ENCODE measurements at places on chromosomes 3 and 15. TPM values are rescaled to one million over a fixed set of nuclear protein-coding genes. Genes with fewer than 3 reads are reported as not detected.

TMEM158 gene
- 26.5 TPM for total RNA-seq

SCAANT1 gene
- total RNA-seq = not detected

TAGLN3 gene
- not detected for total RNA-seq

KCNAB1 gene
- not detected for total RNA-seq

STRA6 gene
- 0.16 TPM for total RNA-seq

TM6SF1 gene
- total RNA-seq = 2.3 TPM

CCR3 gene
- not detected for total RNA-seq

SGO1 gene
- total RNA-seq = 2.2 TPM

ENTPD3 gene
- total RNA-seq = not detected

UBE2Q2 gene
- total RNA-seq = 36.6 TPM

HYPK gene
- 7.8 TPM for total RNA-seq

ERICH6 gene
- total RNA-seq = not detected

ARHGEF3 gene
- total RNA-seq = 7.3 TPM
